ENCODE measurements at places on chromosomes 13 and 19. TPM values are rescaled to one million over a fixed set of nuclear protein-coding genes. Genes with fewer than 3 reads are reported as not detected.

IGFL1 gene
- total RNA-seq = not detected

C13orf42 gene
- total RNA-seq = not detected

C3 gene
- 0.44 TPM for total RNA-seq

CGB3 gene
- total RNA-seq = not detected

POU2F2 gene
- total RNA-seq = 577 TPM

RGCC gene
- total RNA-seq = 2.7 TPM

AP1M1 gene
- 82.6 TPM for total RNA-seq

CEACAM20 gene
- total RNA-seq = not detected
